Tongue (tissue), 3 donors: ENCODE measurements at places on chromosomes 7 and 10.
A peak's percentile ranks its signal among the peaks of the same experiment; 100 is the strongest.

GRCh38 chr7:127690806-127691205 lies 38.8 kb downstream of the SND1 start:
- no peak for DNase-seq

- DNase-seq, result no peak
Measured at GRCh38 chr10:50398381-50398780, 147.1 kb upstream of the ASAH2 start.

GRCh38 chr10:51920672-51921071 lies 221.3 kb upstream of the CSTF2T start:
- DNase-seq, result no peak

GRCh38 chr7:81573128-81573527 lies 196.7 kb downstream of the HGF start:
- DNase-seq, result no peak

GRCh38 chr10:115665549-115665948 lies 572.4 kb downstream of the ATRNL1 start:
- no peak for DNase-seq

DNA sequence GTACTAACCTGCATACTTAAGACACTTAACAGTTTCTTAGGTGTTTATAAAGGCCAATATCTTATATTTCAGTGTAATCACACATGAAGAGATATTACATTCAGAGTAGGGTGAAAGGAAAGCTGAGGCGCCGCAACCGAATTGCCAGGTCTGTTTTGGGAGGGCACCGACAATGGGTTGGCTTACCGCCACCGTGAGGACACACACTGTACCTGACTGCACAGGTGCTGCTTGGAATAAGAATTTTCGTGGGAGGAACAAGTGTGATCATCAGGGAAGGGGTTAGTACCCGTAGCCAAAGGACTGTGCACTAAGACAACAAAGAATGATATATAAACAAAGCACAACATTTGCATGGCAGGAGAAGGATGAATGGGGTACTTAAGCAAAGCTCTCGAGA lies 591.8 kb downstream of the SUGCT start:
- DNase-seq, result no peak

DNA sequence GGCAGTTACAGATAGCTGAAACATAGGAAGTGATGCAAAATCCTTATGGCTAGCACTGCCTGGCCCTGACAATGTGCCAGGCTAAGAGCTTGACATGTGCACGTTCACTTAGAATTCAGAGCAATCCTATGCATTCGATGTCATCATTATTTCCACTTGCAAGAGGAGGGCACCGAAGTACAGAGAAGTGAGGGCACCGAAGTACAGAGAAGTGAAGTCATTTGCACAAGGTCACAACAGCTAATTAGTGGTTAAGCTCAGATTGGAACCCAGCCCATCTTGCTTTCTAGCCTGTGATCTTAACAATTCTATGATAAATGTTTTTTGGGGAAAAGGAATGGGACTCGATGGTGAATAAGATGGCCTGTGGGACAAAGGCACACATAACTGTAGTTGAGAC lies 73.4 kb downstream of the ARHGAP22 start:
- DNase-seq, result no peak

- DNase-seq, result no peak
Measured at GRCh38 chr10:82084904-82085303, 209.9 kb downstream of the NRG3 start.

- no peak for DNase-seq
Measured at GRCh38 chr7:110531186-110531585, 559.7 kb upstream of the LRRN3 start.

DNA sequence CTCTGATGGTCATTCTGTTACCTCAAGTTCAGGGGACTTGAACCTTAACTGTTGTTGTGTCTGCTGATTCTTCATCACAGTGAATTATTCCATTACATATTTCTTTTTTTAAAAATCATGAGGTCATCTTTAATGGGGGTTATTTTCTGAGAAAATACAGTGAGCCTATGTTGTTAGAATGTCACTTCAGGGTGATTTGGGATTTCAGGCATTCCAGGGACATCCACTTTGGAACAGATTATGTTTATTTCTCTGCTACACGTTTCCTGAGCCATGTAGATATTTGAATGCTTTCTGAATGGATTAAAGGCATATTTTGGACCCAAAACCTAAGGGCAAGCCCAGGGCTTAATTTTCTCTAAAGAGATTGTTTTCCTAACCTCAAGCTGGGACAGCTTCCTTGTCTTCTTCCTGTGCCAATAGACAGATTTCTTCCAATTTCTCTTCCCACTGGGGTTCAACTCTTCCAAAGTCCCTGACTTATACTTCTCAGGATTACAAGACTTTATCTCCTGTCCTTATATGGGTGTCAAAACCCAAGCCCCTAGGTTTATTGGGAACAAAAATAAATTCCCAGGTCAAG lies 271.7 kb downstream of the ARHGAP12 start:
- peak; percentile 57 for DNase-seq

DNA sequence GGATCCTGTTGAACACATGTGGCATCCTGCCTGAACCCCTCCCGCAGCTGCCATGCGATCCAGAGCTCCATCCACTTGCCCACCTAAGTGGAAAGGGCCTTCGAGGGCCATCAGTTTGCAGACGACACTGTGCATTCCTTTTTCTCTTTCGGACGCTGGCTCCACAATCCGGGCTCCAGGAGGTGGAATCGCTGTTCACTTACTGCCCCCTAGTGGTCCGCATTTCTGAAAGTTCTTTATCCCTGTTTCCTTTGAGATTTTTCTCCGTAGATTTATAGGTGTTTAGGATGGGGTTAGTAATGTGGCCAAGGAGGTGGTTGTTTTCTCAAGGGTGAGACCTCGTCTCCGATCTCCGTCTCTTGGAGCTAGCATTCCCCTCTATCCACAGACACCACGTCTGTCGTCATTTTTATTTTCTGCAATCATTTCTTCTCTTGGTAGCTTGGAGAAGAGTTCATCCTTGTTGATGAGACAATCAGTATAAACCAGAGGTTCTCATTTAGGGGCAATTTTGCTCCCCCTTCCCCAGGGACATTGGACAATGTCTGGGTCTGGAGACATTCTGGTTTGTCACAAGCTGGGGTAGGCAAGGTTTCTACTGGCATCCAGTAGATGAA lies 204.6 kb downstream of the ARHGAP21 start:
- DNase-seq, result peak; percentile 89
